ENCODE measurements at places on chromosomes 3 and 15. TPM values are rescaled to one million over a fixed set of nuclear protein-coding genes. Genes with fewer than 3 reads are reported as not detected.

The IQCF5 gene
- total RNA-seq = not detected

The ITPR1 gene
- total RNA-seq = 56.1 TPM

The PLCB2 gene
- 17.0 TPM for total RNA-seq

The XCR1 gene
- not detected for total RNA-seq

DNA sequence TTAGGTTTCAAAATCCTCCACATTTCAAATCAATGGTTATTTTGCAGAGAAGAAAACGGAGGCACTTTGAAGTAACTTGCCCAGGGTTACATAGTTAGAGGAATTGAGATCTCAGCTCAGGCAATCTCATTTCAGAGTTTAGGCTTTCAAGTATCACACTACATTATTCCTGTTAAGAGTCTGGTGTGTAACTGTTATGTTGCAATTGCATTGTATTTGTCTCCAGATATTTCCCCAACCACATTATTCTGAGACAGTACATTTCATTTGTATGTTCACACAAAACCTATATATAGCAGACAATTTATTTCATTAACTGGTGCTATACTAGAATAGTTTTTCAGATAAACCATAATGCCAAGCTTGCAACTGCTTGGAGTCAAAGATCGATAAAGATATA, 154.2 kb upstream of the TSPAN3 start:
- no peak for DNase-seq

DNA sequence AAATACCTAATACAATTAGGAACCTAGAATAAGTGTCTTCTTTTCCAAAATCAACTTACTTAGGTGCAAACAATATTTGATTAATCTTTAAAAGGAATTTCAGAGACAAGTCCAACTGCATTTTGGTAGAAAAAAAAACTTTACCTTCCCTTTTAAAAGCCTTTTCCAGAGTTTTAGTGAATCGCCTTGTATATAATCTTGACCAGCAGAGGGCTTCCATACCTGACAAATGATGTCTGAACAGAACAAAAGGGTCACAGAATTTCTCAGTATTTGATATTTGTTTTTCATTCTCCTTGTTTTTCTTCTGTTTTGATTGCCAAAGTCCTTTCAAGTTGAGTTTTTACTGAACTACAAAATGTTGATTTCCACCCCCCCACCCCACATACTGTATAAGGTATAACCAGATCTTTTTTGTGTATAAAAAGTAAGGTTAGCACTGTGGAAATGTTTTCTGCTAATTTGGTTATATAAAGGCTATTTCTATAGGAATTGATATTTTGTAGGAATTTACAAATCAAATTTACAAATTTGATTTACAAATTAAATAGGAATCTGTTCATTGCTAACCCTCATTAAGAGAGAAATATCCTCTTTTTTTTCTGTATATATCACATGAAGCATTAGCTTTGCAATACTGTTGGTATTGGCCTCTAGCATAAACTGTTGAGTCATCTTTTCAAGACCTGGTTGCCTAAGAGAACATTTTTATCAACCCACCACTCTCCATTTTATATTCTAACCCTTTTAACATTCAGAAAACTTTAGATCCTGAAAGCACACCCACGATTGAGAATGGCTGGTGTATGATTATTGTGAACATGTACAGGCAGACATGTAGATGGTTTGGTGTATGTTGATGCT, 464.1 kb upstream of the RARB start:
- no peak for DNase-seq

All from tibial nerve (tissue), 4 donors.